ENCODE measurements at places on chromosomes 3 and 15.

- peak; percentile 85 for DNase-seq
Measured at GRCh38 chr3:72446218-72447058, 401.8 kb downstream of the SHQ1 start.

DNA sequence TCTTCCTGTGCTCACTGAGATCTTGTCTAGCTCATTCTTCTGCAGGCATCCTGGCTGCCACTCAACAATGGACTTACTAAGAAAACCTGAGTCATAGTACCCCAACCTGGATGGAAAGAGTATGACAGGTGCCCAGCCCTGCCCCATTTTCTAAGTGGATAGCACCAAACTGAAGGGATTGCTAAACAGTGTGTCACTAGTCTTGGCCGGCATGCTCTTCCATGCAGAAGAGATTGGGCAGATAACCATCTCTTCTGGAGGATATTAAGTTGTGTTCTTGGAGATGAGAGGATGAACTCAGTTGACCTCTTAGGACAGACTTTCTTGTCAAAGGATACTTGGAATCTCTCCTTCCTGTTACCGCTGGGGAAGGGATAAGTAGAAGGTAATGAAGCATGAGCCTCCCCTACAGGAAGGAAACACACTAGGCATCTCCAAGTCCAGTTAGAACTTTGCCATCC lies 797.5 kb downstream of the AGBL1 start:
- no peak for DNase-seq

DNA sequence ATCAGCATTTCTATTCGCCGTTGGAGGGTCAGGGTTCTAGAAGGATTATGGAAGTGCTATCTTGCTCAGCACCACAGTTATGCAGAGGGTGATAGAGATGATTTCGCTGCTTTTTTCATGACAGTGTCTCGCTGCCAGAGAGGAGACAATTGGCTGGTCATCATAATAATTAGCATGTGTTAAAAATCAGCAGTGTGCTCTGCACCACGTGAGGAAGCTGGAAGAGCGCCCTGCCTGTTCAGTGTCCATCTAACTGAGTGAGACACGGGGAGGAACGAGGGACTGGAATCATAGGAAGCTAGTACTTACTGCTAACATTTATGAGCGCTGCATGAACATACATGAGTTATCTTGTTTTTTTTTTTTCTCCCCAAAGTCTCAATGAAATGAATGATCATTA lies 116.2 kb upstream of the PLAAT1 start:
- DNase-seq, result no peak

GRCh38 chr15:76138436-76138835 lies 78.7 kb downstream of the TMEM266 start:
- DNase-seq, result no peak

GRCh38 chr3:26198609-26199008 lies 408.7 kb downstream of the OXSM start:
- DNase-seq, result no peak

GRCh38 chr3:153963012-153963411 lies 158.2 kb upstream of the ARHGEF26 start:
- no peak for DNase-seq

DNA sequence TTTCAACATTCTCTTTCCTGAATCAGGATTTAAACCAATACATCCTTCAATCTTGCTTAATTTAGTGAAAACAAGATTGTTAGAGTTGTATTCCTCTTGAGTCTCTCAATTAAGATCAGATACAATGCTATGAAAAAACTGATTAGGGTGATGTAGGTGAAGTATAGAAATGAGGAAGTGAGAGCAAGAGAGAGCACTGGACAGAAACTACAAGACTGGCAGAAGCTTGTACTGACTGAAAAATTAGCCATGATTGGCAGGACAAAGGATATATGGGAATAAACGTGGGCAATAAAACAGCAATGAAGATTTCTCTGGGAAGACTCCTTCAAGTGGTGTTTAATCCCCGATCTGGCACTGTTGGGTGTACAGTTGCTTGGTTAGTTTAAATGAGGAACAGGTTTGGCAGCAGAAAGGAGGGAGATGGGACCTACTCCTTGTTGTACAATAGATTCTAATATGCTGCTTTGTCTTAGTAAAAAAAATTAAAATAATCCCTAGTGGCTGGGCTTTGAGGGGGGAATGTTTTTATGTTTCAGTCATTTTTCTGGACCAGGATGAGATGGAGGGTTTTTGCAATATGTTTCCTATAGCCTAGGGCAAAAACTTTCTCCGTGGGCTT lies 252.7 kb downstream of the SLC9A9 start:
- DNase-seq, result no peak

- no peak for DNase-seq
Measured at GRCh38 chr3:100335434-100335833, 877 bp downstream of the NIT2 start.

- no peak for DNase-seq
Measured at GRCh38 chr3:190537146-190537545, 23.3 kb downstream of the IL1RAP start.
